ENCODE measurements at places on chromosomes 2 and 18.
A peak's percentile ranks its signal among the peaks of the same experiment; 100 is the strongest.

GRCh38 chr18:55477860-55478581 lies 110.0 kb downstream of the TCF4 start:
- no peak for DNase-seq

GRCh38 chr18:12770469-12771219 lies 67.8 kb downstream of the PSMG2 start:
- no peak for DNase-seq

DNA sequence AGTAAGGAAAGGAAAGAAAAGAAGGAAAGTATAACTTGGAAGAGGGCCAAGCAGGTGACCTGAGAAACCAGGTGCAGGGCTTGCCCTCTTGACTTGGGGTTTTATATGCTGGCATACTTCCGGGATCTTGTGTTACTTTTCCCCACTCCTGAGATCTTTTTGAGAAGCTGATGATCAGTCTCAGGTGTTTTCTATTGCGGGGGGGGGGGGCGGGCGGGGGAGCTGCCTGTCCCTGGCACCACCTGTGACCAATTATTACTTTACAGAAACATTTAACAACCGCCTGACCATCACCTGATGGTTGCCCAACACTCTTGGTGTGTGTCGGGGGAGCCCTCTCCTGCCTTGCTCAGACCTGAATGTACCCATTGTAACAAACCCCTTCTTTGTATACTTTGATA lies 6.9 kb upstream of the CASP10 start:
- DNase-seq, result no peak

DNA sequence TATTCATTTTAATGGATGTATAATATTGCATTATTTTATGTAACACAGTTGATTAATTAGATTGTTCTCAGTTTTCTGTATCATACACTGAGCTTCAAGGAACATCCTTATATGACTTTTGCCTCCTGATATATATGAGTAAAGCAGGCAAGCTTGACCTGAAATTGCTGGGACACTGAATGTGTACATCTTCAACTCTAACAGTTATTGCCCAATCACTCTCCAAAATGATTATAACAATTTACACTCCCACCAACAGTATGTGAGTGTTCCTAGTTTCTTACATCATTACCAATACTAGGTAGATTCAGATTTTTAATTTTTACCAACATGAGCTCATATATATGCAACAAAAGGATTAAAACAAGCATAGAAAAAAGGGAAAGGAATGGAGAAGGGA lies 379.4 kb downstream of the SETBP1 start:
- no peak for DNase-seq

GRCh38 chr2:173432049-173432754 lies 77.5 kb downstream of the CDCA7 start:
- no peak for DNase-seq

- DNase-seq, result no peak
Measured at GRCh38 chr2:28011322-28011737, 120.8 kb downstream of the BABAM2 start.

DNA sequence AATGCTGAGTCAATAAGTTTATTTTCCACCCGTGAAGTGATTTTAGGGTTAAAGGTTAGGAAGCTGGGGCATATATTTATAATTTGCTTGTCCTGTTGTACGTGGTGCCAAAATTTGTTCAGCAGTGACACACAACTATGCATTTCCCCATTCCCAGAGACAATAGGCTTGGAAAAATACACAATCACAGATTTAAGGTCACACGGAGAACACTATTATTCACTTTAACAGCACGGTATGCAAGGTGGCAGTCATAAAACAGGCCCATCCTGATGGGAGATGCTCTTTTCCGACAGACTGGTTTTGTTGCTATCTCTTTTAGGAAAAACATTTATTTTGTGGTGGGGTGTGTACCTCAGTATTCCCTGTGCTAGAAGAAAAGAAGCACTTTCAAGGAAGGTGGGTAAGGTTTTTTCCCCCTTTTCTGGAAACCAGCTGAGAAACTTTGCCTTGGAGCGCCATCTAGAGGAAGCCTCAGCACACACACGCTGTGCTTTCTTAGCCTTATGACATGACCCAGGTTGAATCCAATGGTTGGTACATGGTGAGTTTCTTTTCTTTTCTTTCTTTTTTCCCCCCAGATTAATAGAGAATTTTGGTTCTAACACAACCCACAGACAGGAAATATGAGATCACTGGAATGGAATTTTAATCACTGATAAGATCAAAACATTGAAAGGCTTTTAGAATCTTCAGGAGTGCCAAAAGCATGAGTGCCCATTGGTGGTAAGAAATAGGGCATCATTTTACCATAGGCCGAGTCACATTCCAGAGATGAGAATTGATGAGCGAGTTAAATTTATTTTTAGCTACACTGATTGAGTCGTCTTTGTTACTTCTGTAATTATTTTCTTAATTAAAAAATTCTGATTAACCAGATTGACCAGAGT lies 332.1 kb downstream of the AGPS start:
- DNase-seq, result peak; percentile 28

- no peak for DNase-seq
Measured at GRCh38 chr18:48525671-48526070, 13.2 kb upstream of the CTIF start.

DNA sequence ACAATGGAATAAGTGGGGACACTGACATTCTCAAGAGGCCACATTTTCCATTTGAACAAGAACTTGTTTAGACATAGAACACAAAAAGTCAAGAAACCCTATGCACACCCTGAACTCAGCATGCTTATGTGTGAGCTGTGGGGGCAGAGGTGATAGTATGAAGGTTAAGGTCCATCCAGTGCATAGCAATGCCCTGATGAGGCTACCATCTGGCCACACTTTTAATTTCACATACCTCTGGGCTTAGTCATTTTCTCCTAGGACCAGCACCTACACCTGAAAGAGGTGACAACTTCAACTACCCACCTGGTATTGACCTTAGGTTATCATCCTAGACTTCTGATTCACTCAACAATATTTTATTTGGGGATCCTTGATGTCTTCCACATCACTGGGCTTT lies 139.8 kb downstream of the PIK3C3 start:
- no peak for DNase-seq

DNA sequence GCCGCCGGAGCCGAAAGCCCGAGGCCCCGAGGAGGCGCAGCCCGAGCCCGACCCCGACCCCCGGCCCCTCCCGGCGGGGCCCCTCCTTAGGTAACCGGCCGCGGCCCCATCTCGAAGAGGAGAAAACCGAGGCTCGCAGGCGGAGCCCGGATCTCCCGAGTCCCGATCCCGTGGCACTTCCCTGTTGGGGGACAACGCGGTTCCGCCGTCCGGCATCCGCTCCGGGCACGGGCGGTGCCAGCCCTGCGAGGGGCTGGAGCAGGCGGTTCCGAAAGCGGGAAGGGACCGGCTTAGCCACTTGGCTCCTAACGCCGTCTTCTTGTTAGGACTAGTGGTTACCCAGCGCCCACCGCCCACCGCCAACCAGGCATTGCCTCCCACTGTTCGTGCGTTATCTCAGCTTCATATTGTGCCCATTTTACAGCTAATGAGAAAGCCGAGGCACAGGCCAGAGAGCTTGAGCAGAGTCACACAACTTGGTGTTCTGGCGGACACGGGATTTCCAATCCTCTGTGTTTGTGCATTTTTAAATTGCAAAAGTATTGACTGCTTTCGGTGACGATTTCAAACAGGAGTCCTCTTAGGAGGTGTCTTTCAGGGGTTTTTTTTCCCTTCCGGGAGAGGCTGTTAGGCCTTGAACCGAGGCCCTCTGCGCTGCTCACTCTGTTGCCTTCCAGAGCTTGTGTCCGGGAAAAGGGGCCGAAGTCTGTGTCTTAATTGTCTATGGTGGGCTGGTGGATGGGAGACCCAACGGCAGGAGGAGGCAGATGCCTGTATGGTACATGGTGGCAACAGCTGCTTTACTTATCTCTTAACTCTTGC lies 562 bp downstream of the CENPA start:
- DNase-seq, result no peak

- DNase-seq, result no peak
Measured at GRCh38 chr2:202574541-202574940, 60.2 kb upstream of the FAM117B start.

DNA sequence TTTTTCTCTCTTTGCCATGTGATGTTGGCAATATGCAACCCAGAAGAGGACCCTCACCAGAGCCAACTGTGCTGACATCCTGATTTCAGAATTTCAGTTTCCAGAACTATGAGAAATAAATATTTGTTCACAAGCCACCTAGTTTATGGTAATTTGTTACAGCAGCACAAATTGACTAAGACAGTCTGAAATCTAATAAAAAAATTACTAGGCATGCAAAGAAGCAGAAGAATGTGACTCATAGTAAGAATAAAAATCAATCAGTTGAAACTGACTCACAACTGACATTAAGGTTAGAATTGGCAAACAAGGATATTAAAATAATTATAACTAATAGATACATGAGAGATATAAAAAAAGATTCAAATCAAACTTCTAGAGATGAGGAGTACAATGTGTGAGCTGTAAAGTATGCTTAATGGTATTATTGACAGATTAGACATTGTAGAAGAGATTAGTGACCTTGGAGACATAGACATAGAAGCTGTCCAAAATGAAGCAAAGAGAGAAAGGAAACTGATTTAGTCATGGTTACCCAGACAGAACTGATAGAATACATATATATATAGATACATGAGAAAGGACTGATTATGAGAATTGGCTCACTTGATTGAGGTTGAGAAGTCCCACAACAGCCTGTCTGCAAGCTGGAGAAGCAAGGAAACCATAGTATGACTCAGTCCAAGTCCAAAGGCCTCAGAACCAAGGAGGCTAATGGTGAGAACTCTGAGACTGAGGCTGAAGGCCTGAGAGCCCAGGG lies 27.8 kb upstream of the TTC39C start:
- no peak for DNase-seq

GRCh38 chr2:213923543-213923942 lies 487.3 kb upstream of the VWC2L start:
- DNase-seq, result no peak

DNA sequence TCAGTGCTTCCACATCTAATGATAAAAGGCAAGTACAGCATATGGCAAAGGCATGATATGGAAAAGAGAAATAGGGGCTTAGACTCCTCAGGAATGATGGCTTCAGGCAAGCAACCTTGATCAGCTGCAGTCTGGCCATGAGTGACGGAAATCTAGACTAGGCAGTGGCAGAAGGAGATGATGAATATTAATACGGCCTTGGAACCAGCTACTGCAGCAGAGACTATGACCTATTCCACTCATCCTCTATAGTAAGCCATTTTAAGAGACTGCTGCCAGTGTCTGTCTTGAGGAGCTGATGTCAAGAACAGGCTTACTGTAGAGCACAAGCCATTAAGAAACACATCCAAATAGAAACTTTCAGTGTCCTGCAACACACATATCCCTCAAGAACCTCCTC lies 23.7 kb downstream of the ASXL2 start:
- no peak for DNase-seq

DNA sequence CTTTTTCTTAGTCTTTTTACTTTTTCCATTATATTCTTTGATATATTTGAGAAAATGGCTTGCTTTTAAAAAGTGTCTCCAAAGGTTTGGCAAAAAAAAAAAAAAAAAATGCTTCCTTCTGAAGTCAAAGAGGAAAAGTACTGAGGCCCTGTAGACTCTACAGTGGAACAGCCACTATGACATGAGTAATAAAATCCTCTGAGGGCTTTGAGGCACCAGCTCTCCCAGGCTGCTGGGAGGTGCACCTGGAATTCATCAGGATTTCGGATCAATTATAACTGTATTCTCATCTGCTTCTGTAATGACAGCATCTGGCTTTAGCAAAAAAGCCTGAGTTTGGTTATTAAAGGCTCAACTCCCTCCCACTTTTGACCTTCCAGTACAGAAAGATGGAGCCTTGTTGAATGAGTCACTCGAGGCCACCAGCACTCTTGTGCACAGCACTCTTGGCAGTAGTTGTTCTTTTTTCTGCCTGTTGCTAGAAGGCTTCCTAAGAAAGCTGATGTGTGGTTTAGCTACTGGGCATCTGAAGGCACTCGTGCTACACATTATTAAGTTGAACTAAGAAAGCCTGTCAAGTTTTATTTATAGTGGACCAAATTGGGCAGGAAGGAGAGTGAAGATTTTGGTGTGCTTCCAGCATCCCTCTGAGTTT lies 131.3 kb downstream of the PRPF40A start:
- DNase-seq, result peak; percentile 65

DNA sequence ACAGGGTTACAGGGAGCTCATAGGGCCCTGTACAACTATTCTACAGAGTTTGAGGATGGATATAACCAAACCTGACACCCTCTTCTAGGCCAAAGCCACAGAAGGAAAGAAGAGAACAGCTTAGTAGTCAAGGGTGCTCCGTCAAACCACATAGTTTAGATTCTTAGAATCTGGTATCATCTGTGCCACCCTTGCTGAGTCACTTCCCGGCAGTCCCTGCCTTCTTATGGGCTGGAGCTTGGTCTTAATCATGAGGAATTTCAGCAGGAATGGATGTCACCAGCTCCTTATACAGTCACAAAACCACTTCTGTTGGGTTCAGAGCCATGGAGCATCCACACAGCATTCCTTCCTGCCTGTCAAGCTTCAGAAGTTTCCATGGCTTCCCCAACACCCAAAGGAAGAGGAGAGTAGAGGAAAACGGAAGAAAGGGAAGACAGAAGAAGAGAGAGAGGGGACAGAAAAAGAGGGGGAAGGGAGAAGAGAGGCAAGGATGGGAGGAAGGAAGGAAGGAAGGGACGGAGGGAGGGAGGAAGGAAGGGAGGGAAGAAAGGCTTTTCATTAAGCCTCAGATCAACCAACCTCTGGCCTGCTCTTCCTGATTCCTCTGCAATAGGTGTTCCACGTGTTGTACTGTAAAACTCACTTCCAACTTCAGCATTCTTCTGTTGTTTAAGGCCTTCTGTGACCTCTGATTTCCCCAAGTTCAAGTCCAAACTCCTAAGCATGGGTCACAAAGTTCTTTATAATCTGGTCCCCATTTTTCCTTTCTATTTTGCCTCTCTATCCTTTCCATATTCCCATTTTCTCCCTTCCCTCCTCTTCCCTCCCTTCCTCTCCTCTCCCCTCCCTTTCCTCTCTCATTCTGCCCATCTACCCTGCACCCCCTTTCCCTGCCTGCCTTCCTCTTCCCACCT lies 246.1 kb upstream of the TNP1 start:
- peak; percentile 100 for DNase-seq

- peak; percentile 39 for DNase-seq
Measured at GRCh38 chr2:199979832-199980628, 24.6 kb downstream of the MAIP1 start.

GRCh38 chr2:122237450-122237849 lies 482.0 kb downstream of the TSN start:
- DNase-seq, result no peak

- DNase-seq, result no peak
Measured at GRCh38 chr2:128028668-128029054, 802 bp upstream of the SAP130 start.

GRCh38 chr18:63144748-63145147 lies 174.8 kb downstream of the BCL2 start:
- no peak for DNase-seq
